Bronchial smooth muscle cell (primary cell): ENCODE measurements at places on chromosomes 3 and 15. TPM values are rescaled to one million over a fixed set of nuclear protein-coding genes. Genes with fewer than 3 reads are reported as not detected.

Gene GAP43
- 3.9 and 6.1 TPM in 2 replicates for total RNA-seq

Gene SKOR1
- total RNA-seq: 0.16 and 0.17 TPM in 2 replicates

Gene LDHAL6B
- not detected in 2 replicates for total RNA-seq

Gene CLRN1
- total RNA-seq: not detected in 2 replicates

Gene SPATA12
- under 0.01 TPM in 1 of 2 replicates, not detected in the other for total RNA-seq

Gene CFAP100
- not detected in 2 replicates for total RNA-seq

Gene BOC
- total RNA-seq: 2.8 and 3.5 TPM in 2 replicates

Gene CD200R1
- 0.09 and 0.16 TPM in 2 replicates for total RNA-seq

Gene FBXW12
- not detected in 2 replicates for total RNA-seq

Gene MYO9A
- 37.0 and 53.4 TPM in 2 replicates for total RNA-seq

Gene CCR3
- total RNA-seq: 0.09 TPM in 1 of 2 replicates, not detected in the other

Gene CLDN16
- total RNA-seq: not detected in 2 replicates

Gene LMAN1L
- not detected in 2 replicates for total RNA-seq

Gene ALCAM
- 37.7 and 44.0 TPM in 2 replicates for total RNA-seq

Gene SLC12A1
- total RNA-seq: under 0.01 TPM in 1 of 2 replicates, not detected in the other

Gene GOLGA6L7
- total RNA-seq: not detected in 2 replicates

Gene SH3GL3
- 0.16 TPM in 1 of 2 replicates, not detected in the other for total RNA-seq
